Activated gamma-delta T cell treated with anti-CD3 and anti-CD28 coated beads, Interleukin-2, amount 50 U/mL, for 16 hours (primary cell): ENCODE measurements at places on chromosomes 2 and 18.

DNA sequence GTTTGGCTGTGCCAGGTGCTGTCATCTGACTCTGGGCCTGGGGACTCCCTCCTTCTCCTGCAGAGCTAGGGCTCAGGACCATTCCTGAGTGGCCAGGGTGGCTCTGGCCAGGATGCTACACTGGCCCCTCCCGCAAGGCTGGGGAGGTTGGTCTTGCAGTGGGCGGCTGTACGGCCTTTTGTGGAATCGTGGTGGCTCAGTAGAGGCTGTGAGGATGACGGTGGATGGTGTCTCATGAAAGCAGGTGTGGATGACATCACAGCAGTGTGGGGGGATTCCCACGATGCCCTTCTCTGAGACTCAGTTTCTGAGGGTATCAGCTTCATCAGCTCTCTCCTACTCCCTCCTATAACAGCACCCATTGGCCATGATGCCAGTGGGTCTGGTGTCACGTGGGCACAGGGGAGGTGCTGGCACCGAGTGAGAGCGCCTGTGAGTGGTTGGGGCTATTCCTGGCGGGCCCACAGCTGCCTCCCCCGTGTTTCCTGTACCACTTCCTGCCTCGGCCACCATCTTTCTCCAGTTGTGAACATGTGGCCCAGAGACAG lies 144.2 kb upstream of the HDAC4 start:
- DNase-seq, result peak; percentile 55

GRCh38 chr2:190415251-190415650 lies 7.1 kb downstream of the MFSD6 start:
- no peak for DNase-seq

GRCh38 chr2:233676046-233676445 lies 4.3 kb downstream of the UGT1A9 start:
- no peak for DNase-seq

- no peak for DNase-seq
These were observed 3.1 kb upstream of the FAM171B start for GRCh38 chr2:186690786-186691185.

GRCh38 chr2:132448331-132448730 lies 31.7 kb downstream of the GPR39 start:
- DNase-seq, result no peak

DNA sequence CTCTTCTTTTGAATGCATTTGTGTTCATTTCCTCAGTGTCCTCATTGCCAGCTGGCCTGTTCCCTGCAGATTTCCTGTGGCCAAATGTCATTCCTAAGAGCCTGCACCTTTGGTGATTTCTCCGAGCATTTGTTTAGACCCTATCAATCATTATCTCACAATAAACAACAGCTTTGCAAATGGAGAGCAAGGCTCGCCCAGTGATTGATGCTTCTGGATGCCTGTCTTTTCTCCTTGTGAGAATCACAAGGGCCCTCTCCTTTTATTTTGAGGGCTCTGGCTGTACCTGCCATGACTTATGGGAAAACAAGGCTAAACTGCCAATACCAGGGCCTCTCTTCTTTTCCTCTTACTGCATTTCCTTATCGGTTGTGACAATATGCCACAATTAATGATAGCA lies 1454.4 kb upstream of the CELF4 start:
- no peak for DNase-seq

DNA sequence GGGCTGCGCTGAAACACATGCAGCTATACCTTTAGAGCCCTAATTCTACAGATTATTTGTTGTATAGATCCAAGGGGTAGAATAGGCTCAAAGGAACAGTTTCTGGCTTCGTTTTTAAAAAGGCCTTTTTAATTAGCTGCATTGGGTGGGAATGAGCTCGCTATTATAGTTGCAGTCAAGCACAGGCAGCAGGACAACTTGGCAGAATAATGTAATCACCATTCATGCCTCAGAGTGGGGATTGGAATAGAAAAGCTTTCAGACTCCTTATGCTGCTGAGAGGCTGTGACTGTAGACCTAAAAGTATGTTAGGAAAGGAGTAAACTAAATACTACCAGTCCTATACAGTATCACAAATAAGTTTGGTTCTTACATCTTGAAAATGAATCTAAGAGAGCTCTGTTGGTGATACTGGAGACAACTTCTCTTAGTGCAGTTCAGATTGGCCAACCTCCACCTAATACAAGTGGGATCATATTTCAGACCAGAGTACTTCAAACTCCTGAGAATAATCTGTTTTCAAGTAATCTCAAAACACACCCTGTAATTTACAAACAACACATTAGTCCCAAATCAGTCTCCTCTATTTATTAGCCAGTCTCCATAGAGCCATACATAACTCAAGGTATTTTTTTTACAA lies 121.4 kb downstream of the ANTXR1 start:
- no peak for DNase-seq

DNA sequence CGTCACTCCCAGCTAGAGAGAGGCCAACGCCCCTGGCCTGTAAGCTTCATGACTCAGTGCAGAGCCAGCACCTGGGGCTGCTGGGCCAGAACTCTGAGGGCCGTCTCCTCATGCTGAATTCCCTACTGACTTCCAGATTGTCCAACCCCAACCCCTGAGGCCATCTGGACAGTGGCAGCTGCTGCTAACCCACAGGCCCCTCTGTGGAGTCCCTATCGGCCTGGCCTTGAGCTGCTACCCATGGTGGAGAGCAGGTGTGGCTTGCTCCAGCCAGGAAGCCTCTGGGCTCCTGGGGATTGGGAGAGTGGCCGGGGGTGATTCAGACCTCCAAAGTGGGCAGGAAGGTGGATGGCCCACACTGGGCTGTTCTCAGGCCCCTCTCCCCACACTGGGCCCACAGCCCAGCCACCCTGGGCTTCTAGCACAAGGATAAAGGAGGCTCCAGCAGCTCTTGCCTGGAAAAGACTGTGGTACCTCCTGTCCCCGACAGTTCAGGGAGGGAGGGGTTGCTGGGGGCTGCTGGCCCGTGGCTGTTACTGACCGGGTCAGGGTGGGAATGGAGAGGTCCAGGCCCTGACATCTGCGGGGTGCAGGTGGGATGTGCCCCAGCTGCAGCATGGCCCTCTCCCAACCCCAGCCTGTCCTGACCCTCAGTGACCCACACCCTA lies 8.2 kb downstream of the TEKT4 start:
- no peak for DNase-seq

- no peak for DNase-seq
These were observed 63.4 kb upstream of the CYP20A1 start for GRCh38 chr2:203175371-203175770.

DNA sequence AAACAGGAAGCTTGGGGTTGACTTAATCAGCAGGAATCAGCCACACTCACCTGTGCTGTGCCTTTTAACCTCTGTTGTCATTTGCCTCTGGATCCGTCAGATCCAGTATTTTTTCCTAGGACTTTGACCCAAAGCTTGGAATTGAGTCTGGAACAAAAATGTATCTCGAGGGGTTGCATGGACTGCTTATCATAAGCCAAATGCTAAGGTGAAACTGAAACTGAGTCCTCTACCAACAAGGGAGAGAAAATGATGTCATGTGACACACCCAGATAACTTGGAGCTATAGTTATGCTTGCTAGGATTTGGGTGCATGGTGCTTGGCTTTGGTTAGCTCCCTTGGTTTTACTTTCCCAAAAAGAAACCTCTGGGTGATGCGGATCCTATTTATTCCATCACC lies 2158.6 kb upstream of the PIK3C3 start:
- no peak for DNase-seq

DNA sequence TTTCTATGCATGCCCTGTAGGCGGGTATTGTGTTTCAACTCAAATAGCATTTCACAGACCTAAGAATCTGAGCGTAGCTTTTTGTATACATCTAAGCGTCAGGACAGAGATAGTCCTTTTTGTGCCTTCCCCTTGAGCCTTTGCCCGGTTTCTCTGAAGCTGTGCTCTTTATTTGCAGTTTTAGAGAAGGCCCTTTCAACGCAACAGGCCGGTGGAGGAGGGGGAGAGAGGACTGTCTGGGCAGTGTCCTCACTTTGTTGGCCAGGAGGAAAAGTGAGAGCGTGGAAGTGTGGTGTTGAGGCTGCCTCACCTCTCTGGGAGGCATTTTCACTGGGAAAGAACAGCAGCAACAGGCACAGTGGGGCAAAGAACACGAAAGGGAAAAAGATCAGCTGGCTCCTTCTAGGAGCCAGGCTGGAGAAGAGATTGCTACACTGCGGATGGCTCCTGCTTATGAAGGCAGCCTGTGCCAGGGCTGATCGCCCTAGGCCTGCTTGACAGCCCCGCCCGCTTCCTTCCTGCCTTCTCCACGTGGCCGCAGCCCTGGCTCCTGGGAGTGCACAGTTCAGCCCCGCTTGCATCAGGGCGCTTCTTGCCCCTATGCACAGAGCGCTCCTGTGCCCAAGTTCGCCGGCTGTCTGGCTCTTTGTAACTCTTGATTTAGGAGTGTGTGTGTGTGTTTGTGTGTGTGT lies 195.6 kb upstream of the POU3F3 start:
- DNase-seq, result no peak

- DNase-seq, result no peak
These were observed 530.2 kb upstream of the ZEB2 start for GRCh38 chr2:145050134-145050533.

GRCh38 chr2:201513271-201513670 lies 61.7 kb downstream of the STRADB start:
- DNase-seq, result no peak

DNA sequence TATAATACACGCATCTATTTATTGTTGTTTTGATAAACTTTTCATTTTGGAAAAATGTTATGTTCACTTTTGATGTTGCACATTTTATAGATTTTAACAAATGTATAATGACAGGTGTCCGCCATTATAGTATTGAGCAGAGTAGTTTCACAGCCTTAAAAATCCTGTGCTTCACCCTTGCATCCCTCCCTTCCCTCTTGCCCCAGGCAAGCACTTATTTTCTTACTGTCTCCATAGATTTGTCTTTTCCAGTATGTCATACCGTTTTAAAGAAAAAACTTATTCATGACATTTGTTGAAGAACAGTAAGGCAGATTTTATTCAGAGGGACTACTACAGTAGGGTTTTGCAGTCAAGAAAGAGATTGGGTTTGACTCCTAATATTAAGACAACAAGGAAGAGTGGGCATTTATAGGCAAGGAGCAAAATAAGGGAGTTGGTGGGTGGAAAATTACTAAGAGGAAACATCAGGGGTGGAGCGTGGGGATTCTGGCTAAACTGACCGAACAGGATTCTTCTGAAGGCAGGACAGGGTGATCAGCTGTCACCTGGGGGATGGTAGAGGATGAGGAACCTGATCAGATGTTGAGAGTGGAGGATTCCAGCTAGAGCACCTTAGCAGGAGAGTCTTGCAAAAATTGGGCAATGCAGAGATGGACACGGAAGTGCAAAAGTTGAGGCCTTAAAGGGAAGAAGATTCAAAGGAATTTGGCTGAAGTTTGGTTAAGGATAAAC lies 108.8 kb downstream of the NCK2 start:
- DNase-seq, result no peak

DNA sequence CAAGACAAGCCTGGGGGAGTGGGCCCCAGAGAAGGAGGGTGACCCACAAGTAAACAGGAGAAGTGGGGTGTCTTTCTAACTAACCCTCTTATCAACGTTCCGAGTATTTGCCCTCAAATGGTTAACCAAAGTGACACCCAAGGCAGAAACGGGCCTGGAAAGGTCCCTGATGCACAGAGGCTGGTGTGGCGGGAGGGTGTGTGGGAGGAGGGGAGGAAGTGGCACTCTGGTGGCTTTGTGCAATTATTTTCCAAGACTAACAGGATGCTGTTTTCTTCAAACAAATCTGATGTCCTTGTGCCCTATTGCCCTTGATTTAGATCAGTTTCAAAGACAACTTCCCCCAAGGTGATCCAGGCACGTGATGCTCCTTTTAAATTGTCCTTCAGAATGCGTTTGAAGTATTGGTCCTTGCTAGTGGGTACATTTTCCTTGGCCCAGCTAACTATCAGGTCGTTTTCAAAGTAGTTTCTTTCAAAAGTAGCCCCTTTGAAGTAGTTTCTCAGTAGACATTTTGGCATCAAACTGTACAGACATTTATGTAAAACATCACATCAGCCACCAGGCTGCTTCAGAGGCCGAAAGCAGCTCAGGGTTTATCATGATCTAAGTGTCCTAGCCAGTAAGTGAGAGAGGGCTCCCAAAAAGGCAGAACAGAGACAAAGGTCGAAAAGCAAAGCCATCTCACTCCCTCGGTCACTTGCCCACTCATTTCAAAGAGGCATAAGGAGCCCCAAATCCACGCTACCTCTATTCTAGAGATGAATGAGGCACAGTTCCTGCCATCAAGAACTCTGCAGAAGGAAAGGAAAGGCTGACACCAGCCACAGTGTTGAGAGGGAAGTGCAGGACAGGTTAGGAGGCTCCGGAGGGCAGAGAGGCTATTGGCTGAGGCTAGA lies 371.1 kb upstream of the ID2 start:
- DNase-seq, result peak; percentile 38

DNA sequence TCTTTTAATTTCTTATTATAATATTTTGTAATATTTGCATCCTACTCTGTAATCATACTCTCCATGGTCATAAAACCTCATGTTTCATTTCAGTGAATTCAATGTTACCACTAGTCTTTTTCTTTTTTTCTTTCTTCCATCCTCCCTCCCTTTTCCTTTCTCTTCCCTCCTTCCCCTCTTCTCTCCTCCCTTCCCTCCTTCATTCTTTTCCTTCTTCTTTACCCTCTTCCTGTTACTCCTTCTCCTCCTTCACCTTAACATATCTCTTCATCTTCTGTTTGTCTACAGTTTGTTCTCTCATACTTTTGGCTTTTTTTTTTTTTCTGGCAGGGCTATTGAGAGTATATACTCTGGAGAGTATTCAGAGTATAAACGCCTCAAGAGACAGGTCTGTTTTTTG lies 491.6 kb upstream of the ID2 start:
- DNase-seq, result no peak

GRCh38 chr18:7646174-7646886 lies 79.2 kb downstream of the PTPRM start:
- DNase-seq, result no peak

- DNase-seq, result no peak
These were observed 140.7 kb downstream of the COMMD1 start for GRCh38 chr2:62046141-62046540.

DNA sequence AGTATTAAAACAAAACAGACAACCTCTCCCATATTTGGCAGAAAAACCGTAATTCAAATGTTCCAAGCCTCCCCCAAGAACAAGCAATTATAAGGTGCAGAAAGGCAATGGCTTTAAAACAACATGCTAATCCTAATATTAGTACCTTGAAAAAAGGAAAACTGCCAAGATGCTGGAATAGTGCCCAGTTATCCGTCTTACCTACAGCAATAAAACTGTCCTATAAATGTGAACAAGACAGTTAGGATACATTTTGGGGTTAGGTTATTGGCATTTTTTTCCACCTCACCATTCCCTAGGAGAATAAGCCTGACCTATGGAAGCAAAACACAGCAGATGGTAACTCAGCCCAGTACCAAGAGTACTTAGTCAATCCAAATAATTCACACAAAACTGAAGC lies 83.2 kb downstream of the TCF4 start:
- DNase-seq, result no peak

GRCh38 chr2:149375801-149376361 lies 45.5 kb downstream of the LYPD6 start:
- no peak for DNase-seq

DNA sequence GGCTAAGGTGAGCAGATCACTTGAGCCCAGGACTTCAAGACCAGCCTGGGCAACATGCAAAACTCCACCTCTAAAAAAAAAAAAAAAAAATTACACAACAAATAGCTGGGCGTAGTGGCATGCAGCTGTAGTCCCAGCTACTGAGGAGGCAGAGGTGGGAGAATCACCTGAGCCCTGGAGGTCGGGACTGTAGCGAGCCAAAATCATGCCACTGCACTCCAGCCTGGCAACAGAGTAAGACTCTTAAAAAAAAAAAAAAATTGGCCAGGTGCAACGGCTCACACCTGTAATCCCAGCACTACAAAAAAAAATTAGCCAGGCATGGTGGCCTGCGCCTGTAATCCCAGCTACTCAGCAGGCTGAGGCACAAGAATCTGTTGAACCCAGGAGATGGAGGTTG lies 7.3 kb downstream of the STARD7 start:
- no peak for DNase-seq
